ENCODE measurements at places on chromosomes 3 and 15. TPM values are rescaled to one million over a fixed set of nuclear protein-coding genes. Genes with fewer than 3 reads are reported as not detected.
A peak's percentile ranks its signal among the peaks of the same experiment; 100 is the strongest.

DNA sequence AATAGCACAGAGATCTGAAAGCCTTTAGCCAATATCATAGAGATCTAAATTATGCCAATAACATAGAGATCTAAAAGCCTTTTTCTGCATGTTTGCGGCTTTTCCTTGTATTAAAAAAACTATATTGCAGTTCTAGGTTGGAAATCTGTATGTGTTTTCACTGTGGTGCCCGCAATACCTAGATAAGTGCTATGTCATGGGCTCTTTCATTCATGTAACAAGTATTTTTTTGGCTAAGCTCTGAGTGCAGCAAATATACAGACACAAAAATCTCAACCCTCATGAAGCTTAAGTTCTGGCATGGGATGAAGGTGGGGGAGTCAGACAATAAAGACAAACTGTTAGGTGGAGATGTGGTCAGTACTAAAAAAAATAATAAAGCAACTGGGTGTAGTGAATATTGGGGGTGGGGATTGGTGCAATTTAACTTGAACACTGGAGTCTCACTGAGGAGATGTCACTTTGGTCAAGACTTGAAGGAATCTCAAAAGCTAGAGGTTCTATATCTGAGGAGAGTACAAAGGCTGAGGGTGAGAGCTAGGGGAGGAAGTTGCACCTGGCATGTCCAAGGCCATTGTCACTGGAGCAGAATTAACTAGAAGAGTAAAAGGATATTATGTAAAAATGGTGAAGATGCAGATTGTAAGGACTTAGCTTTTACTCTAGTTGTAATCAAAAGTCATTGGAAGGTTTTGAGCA lies 973 bp downstream of the BUB1B start:
- DNase-seq, result peak; percentile 10

DNA sequence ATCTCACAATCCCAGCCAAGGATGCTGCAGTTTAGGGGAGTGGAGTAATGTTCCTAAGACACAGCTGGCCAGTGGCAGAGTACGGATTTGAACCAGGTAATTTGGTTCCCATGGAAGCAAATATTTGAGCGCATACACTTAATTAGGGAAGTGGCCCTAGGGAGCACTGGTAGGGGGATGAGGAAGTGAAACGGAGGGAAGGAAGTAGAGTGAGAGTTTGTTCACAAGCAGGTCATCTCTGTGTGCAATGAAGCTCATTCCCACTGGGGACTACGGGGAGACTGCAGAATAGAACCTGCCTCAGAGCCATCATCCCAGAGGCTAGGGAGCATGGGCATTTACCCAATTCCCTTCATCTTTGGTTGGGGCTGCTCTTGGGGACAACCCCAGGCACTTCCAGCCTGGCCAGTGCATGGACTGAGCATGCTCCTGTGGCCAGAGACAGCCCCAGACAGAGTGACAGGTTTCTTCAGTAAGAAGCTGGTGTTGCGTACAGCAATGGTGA lies 317.2 kb upstream of the PROK2 start:
- no peak for DNase-seq

DNA sequence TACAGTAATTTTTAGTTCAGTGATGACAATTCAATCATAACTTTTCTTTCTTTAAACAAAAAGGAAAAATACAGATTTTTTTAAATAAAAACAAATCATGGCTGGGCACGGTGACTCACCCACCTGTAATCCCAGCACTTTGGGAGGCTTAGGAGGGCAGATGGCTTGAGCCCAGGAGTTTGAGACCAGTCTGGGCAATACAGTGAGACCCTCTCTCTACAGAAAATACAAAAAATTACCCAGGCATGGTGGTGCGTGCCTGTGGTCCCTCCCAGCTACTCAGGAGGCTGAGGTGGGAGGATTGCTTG lies 25.6 kb upstream of the ATG7 start:
- no peak for DNase-seq

DNA sequence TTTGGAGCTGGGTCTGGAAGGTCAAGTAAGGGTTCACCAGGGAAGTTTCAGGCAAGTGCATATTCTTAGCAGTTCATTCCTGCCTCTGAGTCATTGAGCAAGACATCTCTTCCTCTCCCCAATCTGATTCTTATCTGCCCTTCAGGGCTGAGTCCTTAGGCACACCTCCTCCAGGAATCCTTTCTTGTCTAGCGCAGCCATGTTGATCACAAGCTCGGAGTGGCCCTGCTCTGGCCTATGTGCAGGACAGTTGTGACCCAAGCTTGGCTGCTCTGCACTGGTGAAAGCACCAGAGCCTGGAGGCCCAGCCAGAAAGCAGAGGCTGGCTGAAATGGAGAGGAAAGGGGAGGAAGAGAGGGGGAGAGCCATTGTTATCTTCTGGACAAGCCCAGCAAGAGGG lies 30.9 kb upstream of the MRPS22 start:
- no peak for DNase-seq

CTSH gene
- total RNA-seq, result 50.2 TPM

PRTG gene
- total RNA-seq, result 7.5 TPM

KLHL18 gene
- 31.1 TPM for total RNA-seq

ZNF774 gene
- 1.4 TPM for total RNA-seq

Measured in dermis blood vessel endothelial cell (primary cell).